ENCODE measurements at places on chromosomes 11 and 22. TPM values are rescaled to one million over a fixed set of nuclear protein-coding genes. Genes with fewer than 3 reads are reported as not detected.

OR9I1 gene
- not detected for total RNA-seq

CACNA1I gene
- total RNA-seq: under 0.01 TPM

CREB3L1 gene
- 14.5 TPM for total RNA-seq

SYT8 gene
- total RNA-seq: not detected

ZC3H12C gene
- total RNA-seq: 16.5 TPM

OR2AT4 gene
- not detected for total RNA-seq

EXPH5 gene
- 0.39 TPM for total RNA-seq

TPP1 gene
- 93.3 TPM for total RNA-seq

All from subcutaneous preadipocyte (primary cell).